CD4-positive, alpha-beta T cell treated with Interleukin-17A for 1 hour (primary cell): ENCODE measurements at places on chromosomes 2 and 18.

- no peak for DNase-seq
Measured at GRCh38 chr2:238143239-238143951, 4.9 kb downstream of the KLHL30 start.

GRCh38 chr2:85248773-85249509, 78.8 kb downstream of the TGOLN2 start:
- no peak for DNase-seq

GRCh38 chr18:39600894-39601293, 2035.3 kb upstream of the CELF4 start:
- DNase-seq, result no peak

DNA sequence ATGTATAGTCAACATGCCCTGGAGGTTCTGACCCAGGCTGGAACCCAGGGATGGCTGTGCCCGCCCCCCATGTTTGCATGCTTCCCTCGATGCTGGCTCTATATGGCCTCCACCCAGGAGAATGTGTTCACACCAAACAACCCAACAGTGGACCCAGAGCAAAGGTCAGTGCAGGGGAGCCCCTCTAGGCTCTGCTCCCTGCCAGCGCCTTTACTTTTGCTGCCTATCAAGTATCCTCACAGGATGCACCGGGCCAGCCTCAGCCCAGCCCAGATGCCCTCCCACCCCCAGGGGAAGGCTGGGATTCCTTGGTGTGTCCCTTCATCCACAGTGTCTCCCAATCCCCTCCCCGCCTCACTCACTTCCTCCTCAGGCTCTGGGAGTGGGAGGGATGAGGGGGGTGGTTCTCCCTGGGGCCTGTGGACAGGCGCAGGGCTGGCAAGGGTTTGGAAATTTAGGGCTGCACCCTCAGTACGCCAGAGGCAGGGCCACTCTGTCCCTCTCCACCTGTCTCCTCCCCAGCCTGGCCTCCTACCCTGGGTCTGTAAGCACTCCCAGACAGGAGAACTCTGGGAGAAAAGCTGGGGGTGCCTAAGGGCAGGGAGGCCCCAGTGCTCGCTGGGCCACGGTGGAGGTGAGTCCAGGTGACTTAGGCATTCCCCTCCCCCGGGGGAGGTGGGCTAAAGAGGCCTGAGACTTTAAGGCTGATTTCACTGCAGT, 2.3 kb downstream of the ATP6V1B1 start:
- DNase-seq, result no peak

- DNase-seq, result no peak
Measured at GRCh38 chr18:64399566-64399965, 250.7 kb upstream of the LINC00305 start.

- no peak for DNase-seq
Measured at GRCh38 chr2:120736624-120737339, 1.1 kb downstream of the GLI2 start.

- peak; percentile 17 for DNase-seq
Measured at GRCh38 chr2:84481702-84482101, 22.6 kb upstream of the SUCLG1 start.

DNA sequence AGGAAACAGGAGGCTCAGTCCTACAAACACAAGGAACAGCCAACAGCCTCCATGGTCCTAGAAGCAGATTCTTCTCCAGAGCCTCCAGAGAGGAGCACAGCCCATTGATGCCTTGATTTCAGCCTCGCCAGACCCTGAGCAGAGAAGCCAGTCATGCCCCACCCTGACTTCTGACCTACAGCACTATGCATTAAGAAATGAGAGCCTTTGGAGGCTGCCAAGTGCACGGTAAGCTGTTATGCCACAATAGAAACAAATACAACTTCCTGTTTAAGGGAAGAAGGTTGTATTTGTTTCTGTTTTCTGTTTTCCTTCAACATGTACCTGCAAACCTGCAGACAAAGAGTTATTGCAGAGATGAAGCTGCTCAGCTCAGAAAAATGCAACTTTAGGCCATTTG, 181.3 kb upstream of the AGAP1 start:
- no peak for DNase-seq

DNA sequence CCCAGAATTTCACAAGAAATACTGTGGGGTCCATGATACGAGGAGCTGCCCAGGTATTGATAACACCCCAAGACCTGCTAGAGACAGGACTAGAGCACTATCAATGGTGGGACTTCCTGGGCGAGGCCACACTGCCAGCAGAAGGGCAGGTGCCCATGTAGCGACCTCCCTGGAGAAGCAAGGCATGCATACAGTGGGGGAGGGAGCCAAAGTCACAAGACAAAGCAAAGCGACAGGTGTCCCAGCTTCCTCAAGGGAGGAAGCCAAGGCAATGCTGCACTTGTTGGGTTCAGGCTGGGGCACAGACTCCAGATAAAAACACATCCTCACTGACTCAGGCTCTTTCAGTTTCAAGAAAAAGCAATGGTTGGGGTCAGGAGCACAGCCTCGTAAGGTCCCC, 7.5 kb downstream of the CD207 start:
- DNase-seq, result no peak

DNA sequence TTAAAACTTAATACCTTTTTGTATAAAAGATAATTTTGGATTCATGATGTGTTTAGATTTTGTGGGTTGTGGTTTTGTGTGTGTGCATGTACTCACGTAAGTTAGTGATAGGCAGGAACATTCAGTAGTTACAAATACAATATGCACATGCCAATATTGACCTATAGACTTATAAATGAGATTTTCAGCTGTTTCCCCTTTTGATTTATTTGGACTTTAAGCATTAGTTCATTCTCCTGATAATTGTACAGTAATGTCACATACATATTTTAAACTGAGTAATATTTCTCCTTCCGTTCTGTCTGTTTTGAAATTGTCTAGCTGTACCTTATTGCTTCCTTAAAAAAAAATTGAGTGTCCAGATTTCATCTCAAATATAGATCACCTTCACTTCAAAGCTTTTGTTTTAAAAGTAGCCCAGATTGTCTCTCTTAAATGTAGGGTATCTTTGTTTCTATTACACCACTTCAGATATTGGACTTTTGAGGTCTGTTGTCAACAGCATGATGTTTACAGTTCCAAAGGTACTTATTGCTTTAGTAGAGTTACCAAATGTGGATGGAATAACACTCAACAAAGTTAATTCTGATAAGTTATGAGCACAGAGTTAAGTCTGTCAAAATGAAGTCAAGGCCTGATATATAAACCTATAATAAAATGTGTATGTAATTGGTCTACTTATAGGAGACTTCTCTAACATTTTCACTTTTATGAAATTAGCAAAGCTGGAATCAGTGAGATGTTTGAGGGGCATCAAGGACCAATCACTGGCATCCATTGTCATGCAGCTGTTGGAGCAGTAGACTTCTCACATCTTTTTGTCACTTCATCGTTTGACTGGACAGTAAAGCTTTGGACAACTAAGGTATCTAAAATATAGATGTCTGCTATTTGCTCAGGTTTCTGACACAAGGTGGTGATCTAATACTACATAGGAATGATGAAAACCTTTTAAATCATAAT, 42.0 kb downstream of the DYNC1I2 start:
- no peak for DNase-seq

DNA sequence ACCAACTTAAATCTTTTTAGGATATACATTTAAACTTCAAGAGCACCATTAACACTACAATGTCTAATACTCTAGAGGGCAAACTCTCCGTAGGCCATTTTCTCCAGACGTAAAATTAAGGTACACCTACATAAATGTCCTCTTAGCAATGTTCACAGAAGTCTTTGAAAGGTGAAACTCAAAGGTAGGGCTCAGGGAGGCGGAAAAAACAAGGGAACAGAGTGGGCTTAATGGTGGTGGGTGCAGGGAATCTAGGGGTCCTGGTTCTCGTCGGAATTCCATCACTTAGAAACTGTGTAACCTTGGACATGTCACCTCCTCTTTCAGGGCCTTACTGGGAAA, 668 bp downstream of the NFU1 start:
- DNase-seq, result no peak

GRCh38 chr2:130896813-130897212, 60.1 kb downstream of the ARHGEF4 start:
- no peak for DNase-seq

DNA sequence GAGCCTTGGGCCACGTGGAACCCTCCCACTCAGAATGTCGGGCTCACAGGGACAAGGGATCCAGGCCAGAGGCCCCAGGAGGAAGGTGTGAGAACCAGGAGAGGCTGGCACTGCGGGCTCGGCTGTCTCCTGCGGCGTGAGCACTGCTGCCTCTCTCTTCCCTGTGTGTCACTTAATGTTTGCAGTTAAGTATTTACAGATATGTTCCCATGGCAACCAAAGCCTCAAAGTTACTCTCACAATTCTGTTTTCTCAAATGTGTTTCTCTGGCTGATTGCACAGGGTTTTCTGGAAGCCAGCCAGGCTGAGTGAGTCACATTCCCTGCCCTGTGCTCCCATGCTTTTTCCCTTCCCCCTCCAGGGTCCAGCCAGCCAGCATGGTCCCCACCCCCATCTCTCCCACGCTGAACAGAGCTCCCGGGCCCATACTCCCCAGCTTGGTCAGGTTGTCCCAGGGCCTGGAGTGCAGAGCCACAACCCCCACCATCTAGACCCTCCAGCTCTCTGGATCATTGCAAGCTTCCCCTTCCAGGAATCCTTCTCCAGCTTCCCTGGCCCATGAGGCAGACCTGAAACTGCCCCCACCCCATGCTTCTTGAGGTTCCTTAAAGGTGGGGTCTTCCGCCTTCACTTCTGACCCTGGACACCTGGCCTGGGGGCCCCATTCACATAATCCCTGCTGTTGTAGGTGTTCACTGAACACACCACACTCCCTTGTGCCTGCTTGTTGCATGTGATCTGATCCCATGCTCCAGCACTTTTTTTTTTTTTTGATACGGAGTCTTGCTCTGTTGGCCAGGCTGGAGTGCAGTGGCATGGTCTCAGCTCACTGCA, 265.9 kb downstream of the CELF4 start:
- no peak for DNase-seq

- no peak for DNase-seq
Measured at GRCh38 chr2:100376836-100377235, 40.6 kb downstream of the CHST10 start.

GRCh38 chr18:59272221-59272888, 899 bp downstream of the RAX start:
- DNase-seq, result no peak

DNA sequence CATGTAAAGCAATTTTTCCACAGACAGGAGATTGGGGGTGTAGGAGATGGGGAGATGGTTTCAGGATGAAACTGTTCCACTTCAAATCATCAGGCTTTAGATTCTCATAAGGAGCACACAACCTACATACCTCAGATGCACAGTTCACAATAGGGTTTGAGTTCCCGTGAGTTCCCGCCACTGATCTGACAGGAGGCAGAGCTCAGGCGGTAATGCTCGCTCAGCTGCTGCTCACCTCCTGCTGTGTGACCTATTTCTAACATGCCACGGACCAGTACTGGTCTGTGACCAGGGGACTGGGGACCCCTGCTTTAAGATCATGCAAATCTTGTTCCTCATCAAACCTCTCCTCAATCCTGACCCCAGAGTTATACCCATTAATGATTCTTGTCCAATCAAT, 70.1 kb downstream of the RPE start:
- no peak for DNase-seq

DNA sequence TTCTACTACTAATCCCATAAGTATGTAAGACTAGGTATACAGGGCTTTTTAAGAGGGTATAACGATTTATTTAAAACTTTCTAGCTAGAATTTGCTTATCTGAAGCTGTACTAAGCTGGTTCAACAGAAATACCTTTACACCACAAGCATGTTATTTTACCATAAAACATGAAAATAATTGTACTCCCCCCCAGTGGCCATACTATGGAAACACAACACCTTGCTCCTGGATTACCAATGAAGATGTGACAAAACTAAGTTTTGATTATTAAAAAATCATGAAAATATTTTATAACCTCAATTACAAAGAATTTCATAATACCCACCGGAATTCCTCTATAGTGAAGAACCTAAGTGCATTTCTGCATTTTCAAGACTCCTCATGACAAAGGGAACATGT, 27.3 kb downstream of the LPIN2 start:
- DNase-seq, result peak; percentile 82

GRCh38 chr18:10805587-10806118, 279.8 kb downstream of the NAPG start:
- no peak for DNase-seq

DNA sequence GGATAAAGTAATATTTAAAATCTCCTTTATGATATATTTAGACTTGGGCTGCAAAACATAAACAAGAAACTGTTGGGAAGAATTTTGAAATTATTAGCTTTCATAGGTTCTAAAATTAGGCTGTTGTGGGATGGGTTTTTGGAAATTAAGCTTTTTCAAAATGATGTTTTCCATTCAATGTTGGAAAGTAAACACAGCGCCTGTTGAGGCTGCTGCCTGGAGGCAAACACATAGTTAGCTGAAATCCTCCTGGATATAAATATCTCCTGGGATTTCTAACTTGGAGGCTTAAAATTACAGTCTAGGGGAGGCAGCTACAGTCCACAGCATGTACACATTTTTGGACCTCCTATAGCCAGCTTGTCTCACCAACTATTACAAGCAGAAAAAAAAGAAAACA, 197.3 kb downstream of the DCC start:
- DNase-seq, result no peak

DNA sequence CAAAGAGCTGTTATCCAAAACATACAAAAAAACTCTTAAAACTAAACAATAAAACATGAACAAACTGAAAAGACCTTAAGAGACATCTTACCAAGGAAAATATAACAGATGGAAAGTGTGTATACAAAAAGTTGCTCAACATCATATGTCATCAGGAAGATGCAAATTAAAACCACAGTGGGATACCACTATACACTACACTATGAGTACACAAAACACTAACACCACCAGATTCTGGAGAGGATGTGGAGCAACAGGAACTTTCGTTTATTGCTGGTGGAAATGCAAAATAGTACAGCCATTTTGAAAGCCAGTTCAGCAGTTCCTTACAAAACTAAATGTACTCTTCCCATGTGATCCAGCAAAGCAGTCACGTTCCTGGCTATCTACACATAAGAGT, 221.4 kb downstream of the CMPK2 start:
- no peak for DNase-seq

- DNase-seq, result no peak
Measured at GRCh38 chr2:237892478-237892877, 33.1 kb downstream of the RAMP1 start.

- DNase-seq, result no peak
Measured at GRCh38 chr2:110869472-110870446, 137.4 kb downstream of the ACOXL start.

DNA sequence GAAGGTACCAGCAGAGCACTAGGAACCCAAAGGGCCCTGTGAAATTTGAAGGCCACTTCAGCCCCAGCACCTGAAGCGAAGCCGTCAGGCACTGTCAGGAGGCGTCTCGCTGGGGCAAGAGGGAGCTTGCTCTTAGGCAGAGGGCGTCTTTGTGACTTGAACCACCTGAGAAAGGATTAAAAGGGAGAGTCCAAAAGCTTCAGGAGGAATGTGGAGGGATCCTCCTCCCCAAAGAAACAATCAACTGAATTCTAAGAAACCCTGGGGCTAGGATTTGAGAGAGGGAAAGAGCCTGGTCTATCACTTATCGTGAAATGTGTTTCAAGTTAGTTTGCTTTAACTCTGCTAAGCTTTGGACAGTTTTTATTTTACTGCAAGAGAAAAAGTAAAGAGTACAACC, 324.9 kb upstream of the SOX11 start:
- DNase-seq, result no peak

GRCh38 chr2:229431327-229431954, 160.4 kb upstream of the PID1 start:
- DNase-seq, result no peak

GRCh38 chr2:238448031-238448955, 21.6 kb downstream of the ASB1 start:
- no peak for DNase-seq

GRCh38 chr2:24721470-24721869, 71.7 kb downstream of the PTRHD1 start:
- no peak for DNase-seq

- DNase-seq, result no peak
Measured at GRCh38 chr18:8411492-8411891, 197.7 kb upstream of the RAB12 start.
